Activated CD4-positive, alpha-beta memory T cell treated with anti-CD3 and anti-CD28 coated beads, Interleukin-2, amount 10 ng/mL, durations not matched to agents 7 days and 5 days (primary cell): ENCODE measurements at places on chromosomes 7 and 10. TPM values are rescaled to one million over a fixed set of nuclear protein-coding genes. Genes with fewer than 3 reads are reported as not detected.
A peak's percentile ranks its signal among the peaks of the same experiment; 100 is the strongest.

FZD8 gene
- total RNA-seq: 0.95 TPM

COBL gene
- not detected for total RNA-seq

NUTM2A gene
- total RNA-seq: 0.15 TPM

ZNF107 gene
- total RNA-seq: 19.5 TPM

SLC18A3 gene
- not detected for total RNA-seq

GRCh38 chr7:19708397-19709248 lies at the start of gene POLR1F:
TSS of gene POLR1F (minus strand) at chr7:19709037. CDS start at chr7:19709016, 21 bp downstream.
- peak within 1 kb of the TSS; percentile 71 for H3K27ac ChIP-seq
- H3K4me3 ChIP-seq: peak within 1 kb of the TSS; percentile 94
- peaks cover 37% of the 10 kb centered on the region for H3K4me1 ChIP-seq
- no peaks in the 10 kb centered on the region for H3K36me3 ChIP-seq

TECTB gene
- total RNA-seq: not detected
